ENCODE measurements at places on chromosomes 5 and 9.

DNA sequence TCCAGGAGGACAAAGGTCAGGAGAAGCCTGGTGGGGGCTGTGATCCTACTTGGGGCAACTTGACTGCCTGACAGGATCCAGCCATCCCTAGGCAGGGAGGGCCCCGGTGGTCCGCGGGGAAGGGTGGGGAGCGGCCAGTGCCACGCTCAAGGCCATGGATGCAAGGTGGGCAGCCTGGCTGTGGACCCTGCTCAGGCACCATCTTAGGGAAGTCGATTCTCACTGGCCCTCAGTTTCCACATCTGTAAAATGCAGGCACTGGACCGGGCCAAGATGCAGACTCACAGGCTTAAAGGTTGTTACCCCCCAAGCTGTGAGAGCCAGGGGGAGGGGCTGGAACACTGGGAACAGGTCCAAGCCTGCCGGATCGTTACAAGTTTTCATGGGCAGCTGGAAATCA lies 8.7 kb upstream of the DOLPP1 start:
- H3K4me1 ChIP-seq: peaks cover 12% of the 10 kb centered on the region
- no peak for DNase-seq
- H3K36me3 ChIP-seq: no peaks in the 10 kb centered on the region
- no peak overlapping the region for H3K4me3 ChIP-seq
- no peak overlapping the region for H3K27ac ChIP-seq
- H3K27me3 ChIP-seq: no peaks in the 10 kb centered on the region

DNA sequence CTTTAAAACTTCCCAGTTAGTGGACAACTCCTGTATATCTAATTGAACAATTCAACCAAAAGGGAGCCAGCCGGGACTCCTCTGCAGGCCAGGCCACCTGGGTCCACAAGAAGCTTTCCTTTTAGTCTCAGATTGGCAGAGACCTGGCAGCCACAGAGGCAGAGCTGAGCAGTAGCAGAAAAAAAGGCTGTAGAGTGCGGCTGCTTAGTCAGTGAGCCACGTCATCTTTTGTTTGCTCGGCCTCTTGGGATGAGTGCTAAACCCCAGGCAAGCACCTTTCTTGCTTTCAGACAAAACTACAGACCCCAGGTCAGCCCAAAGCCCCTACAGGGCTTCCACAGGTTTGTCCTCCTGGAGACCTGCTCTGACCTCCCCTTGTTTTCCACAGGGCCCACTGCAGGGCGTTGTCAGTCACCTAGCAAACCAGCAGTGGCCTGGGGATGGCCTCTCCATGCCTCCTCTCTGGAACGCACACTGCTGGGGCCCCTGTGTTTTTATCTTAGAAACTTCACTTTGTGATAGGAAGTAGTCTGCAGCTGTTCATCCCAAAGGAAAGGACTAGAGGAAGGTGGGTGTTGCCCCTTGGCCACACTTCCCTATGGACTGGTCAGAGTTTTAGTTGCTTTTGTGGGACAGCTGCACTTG lies 49.9 kb downstream of the SHB start:
- H3K27me3 ChIP-seq: no peaks in the 10 kb centered on the region
- DNase-seq: no peak
- H3K4me3 ChIP-seq: no peak overlapping the region

- no peak overlapping the region for H3K4me3 ChIP-seq
- DNase-seq: no peak
- no peaks in the 10 kb centered on the region for H3K36me3 ChIP-seq
- no peaks in the 10 kb centered on the region for H3K4me1 ChIP-seq
- no peaks in the 10 kb centered on the region for H3K27me3 ChIP-seq
Measured at GRCh38 chr5:20974426-20974825, 986.4 kb upstream of the CDH18 start.

DNA sequence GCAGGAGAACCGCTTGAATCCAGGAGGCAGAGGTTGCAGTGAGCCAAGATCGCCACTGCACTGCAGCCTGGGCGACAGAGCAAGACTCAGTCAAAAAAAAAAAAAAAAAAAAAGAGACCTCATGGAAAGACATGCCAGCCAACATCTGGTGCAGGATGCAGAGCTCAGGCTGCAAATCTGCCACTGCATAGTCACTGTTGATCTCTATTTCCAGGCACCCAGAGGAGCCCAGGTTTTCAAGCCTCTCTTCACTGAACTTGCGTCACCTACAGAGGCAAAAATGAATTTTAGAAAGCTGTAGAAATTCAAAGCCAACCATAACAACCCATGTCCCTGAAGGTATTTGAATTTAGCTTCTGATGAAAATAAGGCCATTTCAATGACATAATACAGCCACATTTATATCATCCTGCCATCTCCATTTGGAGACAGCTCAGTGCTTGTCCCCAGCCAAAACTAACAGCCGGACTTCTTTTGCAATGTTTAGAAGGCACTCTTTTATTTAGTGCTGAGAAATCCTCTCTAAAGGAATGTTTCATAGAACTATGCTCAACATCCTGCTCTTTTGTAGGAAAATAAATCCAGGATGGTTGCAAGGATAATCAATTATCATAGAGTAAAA lies 113.3 kb downstream of the SNX18 start:
- no peaks in the 10 kb centered on the region for H3K27me3 ChIP-seq
- no peaks in the 10 kb centered on the region for H3K4me1 ChIP-seq
- DNase-seq: no peak

- H3K27ac ChIP-seq: no peak overlapping the region
- no peak overlapping the region for H3K4me3 ChIP-seq
- DNase-seq: no peak
- no peaks in the 10 kb centered on the region for H3K36me3 ChIP-seq
- no peaks in the 10 kb centered on the region for H3K4me1 ChIP-seq
- H3K27me3 ChIP-seq: no peaks in the 10 kb centered on the region
Measured at GRCh38 chr9:134802216-134802795, 78.3 kb upstream of the FCN2 start.

DNA sequence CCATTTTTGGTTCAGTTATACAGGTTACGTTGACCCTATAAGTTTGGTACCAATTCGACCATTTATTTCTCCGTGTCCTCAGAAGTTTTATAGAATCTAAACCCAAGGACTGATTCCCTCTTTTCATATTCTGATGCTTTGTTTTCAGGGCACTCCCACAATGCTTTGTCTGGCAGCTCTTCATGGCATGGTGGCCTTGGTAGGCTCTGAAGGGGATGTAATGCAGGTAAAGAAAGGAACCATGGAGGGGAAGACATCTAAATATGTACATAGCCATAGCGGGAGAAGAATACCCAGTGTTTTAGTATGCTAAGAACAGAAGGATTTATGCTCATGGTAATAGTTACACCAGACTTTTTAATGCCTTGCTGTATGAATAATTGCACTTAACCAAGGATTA lies 82.7 kb downstream of the HACD4 start:
- no peaks in the 10 kb centered on the region for H3K27me3 ChIP-seq
- no peak for DNase-seq
- H3K27ac ChIP-seq: no peak overlapping the region
- H3K4me3 ChIP-seq: no peak overlapping the region

Data from naive thymus-derived CD4-positive, alpha-beta T cell (primary cell).